ENCODE measurements at places on chromosomes 2 and 18.
A peak's percentile ranks its signal among the peaks of the same experiment; 100 is the strongest.

DNA sequence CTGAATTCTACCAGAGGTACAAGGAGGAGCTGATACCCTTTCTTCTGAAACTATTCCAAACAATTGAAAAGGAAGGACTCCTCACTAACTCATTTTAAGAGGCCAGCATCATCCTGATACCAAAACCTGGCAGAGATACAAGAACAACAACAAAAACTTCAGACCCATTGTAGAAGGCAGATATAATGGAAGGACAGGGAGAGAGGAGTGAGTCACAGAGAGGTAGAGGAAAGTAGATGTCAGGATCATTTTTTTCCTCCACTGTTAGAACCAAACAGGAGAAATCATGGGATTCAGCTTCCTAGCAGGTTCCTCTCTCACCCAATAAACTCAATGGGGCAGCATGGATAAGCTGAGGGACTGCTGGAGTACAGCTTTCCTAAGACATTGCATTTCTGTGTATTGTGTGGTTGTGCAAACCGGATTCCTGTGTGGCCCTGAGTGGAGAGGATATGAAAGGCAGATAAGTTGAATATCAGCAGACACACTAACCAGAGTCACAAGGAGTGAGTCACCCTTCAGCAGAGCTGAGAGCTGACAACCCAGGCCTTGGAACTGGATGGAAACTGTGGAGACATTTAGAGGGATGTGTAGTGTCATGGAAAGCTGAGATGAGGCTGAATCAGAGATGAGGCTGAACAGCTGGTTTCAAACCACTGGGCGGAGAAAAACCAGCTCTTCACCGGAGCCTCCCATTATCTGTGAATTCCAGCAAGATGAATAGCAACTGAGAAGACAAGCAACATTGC, 60.9 kb upstream of the MMADHC start:
- no peak for DNase-seq

DNA sequence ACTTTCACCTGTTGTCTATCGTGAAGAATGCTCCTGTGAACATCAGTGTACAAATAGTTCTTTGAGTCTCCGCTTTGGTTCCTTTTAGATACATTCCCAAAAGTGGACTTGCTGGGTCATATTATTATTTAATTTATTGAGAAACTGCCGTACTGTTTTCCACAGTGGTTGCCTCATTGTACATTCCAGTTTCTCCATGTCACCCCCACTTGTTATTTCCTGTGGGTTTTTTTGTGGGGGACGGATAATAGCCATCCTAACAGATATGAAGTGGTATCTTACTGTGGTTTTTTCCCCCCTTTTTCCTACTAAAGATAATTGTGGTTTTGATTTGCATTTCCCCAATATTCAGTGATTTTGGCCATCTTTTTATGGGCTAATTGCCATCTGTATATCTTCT, 53.8 kb downstream of the SMCHD1 start:
- no peak for DNase-seq

- no peak for DNase-seq
These were observed 75.4 kb downstream of the TACR1 start for GRCh38 chr2:75123876-75124275.

- no peak for DNase-seq
These were observed 3.5 kb downstream of the BIN1 start for GRCh38 chr2:127103243-127104165.

DNA sequence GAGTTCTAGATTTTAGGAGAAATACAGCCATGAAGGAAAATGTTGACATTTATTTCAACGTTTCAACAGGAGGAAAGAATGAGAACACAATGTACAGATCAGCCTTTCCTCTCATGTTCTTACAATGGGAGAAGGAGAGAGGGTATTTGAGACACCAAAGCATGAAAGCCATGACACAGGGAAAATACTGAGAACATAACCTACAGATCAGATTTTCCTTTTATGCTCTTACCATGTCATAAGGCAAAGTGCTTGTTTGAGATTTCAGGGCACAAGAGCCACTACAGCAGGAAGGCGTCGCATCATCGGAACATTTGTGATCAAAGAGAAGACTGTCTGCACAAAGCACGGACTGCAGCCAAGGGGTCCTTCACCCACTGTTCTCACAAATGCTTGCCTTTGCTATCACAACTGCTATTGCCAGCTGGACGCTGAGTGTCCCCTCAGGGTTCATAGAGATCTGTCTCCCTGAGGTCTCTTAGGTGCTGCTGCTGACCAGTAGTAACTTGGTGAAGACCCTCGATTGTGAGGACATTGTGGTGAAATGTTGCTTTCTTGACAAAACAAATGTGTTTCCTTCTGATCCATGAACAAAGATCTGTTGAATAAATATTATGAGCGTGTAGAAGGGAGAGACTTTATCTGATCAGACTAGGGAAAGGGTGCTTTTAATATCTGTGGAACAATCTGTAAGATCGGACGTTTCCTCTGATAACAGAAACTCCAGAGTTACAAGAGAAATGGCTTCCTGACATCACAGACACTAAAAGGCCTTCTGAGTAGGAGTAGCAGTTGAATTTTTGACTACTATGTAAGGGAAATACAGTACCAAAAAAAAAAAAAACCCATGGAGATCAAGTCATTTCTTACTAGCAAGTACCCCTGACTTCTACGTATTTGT, 6.4 kb upstream of the IL1RL1 start:
- no peak for DNase-seq

DNA sequence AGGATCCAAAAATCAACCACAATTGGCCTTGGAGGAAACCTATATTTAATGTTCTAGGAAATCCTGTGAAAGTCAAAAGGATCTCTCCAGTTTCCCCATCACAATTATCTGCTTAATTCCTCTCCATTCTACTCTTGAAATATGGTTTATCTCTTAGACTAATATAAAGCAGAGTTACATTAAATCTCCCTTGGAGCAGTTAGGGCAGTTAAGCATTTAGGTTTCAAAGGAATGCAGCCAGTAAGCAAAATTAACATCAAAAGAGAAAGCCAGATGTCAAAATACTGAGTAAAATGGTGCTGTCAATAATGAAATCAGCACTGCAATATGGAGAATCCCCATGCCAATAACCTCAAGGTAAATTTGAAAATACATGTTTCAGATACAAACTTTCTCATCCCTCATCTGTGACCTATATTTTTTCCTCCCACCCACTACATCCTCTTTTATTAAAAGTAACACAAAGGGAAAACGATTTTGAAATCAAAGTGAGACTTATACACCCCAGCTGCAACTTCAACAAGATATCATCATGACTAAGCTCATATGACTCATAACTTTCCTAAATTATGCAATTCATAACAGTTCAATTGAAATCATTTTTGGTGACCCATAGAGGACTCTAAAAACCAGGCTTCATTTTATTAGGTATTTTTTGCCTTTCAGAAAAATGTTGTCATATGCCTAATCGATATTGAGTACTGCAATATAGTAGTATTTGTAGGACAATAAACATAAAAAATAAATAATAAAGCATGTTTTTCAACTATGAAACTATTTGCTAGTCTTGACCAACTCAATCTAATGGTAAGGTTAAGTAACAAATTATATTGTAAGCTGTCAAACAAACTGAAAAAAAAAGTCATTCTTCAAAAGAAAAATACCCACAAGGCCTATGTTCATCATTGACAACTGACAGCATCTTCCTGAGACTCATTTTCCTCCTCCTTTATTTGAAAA, 3.1 kb downstream of the ADAM17 start:
- DNase-seq, result no peak

- no peak for DNase-seq
These were observed 181.7 kb upstream of the ETAA1 start for GRCh38 chr2:67215214-67216055.

- DNase-seq, result no peak
These were observed 28.7 kb downstream of the SRSF7 start for GRCh38 chr2:38722271-38723061.

DNA sequence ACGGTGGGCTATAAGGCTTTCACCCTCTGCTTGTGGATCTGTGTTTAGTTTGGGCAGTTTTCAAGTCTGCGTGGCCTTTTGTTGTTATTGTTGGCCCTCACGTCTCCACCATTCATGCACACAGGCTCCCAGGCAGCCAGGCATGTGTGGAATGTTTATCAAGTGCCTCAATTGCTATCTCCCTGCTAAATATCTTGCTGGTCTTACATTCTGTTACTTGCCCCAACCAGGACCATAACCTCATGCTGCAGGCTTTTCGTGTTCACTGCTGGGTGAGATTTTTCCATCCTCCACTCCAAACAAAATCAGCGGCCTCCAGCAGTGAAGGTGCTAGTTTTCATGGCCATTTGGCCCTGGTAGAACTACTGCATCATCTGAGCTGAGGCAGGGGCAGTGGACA, 63.0 kb upstream of the DSC1 start:
- no peak for DNase-seq

GRCh38 chr2:33500177-33500576, 23.7 kb downstream of the RASGRP3 start:
- no peak for DNase-seq

- DNase-seq, result peak; percentile 58
These were observed at the start of gene SATB2 for GRCh38 chr2:199457147-199458008. Gene SATB2 (minus strand): TSS chr2:199457939. CDS start chr2:199456037, 1,902 bp downstream.

DNA sequence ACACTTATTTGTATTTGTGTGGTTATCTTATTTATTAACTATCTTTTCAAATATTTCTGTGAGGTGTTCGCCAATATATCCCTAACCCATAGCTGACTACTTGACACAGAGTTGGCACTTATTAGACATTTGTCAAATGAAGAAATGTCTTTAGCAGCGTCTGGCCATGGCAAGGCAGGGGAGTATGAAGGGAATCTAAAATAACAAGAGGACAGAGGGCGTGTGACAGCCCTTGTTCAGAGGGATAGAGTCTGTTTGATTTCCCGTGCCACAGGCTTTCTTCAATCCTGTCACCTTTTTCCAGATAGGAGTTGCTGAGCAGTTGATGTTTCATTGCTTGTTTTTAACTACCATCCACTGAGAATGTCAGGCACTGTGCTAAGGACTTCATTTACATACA, 53.6 kb upstream of the SLC39A10 start:
- no peak for DNase-seq

DNA sequence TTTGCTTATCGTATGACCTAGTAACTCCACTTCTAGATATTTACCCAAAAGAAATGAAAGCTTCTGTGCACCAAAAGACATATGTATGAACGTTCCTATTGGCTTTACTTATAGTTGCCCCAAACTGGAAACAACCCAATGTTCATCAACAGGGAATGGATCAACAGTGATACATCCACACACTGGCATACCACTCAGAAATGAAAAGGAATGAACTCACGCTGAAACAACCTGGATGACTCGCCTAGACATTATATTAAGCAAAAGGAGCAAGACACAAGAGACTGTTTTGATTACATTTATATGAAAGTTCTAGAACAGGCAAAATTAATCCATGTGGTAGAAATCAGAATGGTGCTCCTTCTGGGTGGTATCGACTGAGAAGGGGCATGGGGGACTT, 18.9 kb downstream of the ADRA2B start:
- no peak for DNase-seq

DNA sequence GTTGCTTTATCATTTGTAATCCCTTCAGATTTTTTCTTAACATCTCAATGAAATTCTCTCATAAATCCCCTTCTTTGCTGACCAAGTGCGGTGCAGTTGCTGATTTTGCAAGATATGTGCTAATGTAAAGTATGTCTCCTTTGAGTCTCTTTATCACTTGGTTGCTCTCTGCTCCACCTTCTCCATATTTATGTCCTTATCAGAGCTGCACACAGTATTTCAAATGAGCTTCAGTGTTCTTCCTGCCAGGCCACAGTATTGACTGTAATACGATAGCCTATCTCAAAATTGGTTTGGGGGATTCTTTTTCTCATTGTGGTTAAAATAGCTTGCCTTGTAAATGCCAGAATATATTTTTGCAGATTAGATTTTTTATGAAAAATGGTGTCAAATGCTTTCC, 32.2 kb downstream of the MAIP1 start:
- DNase-seq, result no peak

DNA sequence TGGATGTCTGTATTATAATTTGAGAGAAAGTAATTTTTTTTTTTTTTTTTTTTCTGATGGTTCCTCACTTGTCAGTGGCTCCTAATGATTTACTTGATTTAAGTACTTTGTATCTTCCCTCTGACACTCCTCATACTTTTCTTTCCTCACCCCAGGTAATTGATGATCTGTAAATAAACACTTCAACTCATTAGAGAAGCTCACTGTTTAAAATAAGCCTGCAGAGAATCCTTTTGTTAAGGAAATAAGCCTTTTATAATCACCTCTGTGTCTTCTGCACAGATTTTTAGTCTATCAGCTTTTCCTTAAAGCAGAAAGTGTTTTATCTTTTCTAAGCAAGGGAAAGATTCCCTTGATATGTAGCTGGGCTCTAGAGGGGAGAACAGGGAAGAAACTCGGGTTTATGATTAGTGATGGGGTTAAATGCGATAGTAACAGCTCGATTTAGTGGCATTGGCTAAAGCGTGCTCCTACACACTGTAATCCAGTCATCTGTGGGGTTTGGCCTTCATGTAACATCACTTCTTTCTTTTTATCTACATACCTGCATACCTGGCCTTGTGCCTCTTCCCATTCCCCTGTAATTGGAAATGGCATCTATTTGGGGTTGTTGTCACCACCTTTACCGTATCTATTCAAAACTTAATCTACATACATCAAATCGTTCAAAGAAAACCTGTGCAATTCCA, 60.1 kb upstream of the LRRTM1 start:
- no peak for DNase-seq

- DNase-seq, result no peak
These were observed 60.1 kb upstream of the ARL4C start for GRCh38 chr2:234556848-234557573.

- no peak for DNase-seq
These were observed 28.8 kb downstream of the CNRIP1 start for GRCh38 chr2:68290901-68291300.

DNA sequence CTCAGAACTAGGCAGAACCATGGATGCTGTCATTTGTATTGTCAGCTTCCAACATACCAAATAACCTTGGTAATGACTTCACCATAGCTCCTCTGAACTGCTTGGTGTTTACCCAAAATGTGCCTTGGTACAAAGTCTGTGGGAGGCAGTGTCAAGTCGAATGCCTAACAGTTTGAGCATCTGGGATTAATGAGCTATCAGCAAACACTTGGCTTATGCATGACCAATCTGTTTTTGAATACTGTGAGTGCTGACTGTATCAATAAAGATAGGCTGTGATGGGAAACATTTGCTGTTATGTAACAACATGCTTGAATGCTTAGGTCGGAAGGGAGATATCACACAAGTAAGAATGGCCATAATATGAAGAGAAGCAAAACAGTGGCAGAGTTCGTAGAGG, 455.4 kb downstream of the CMPK2 start:
- DNase-seq, result no peak

Data from NCI-H345 (cell line).